ENCODE measurements at places on chromosomes 1 and 21.

- peak; percentile 56 for DNase-seq
These were observed at the start of gene CSRP1 for GRCh38 chr1:201506557-201507359. Gene CSRP1, minus strand, starts transcription at chr1:201507123. Its CDS starts 10,820 bp downstream, at chr1:201496303.

GRCh38 chr1:50559421-50559820, 136.2 kb upstream of the DMRTA2 start:
- DNase-seq = no peak

GRCh38 chr21:46459024-46459355, 299 bp downstream of the DIP2A start:
- DNase-seq = no peak

- DNase-seq = no peak
These were observed 10.6 kb downstream of the CBR1 start for GRCh38 chr21:36080386-36080785.

DNA sequence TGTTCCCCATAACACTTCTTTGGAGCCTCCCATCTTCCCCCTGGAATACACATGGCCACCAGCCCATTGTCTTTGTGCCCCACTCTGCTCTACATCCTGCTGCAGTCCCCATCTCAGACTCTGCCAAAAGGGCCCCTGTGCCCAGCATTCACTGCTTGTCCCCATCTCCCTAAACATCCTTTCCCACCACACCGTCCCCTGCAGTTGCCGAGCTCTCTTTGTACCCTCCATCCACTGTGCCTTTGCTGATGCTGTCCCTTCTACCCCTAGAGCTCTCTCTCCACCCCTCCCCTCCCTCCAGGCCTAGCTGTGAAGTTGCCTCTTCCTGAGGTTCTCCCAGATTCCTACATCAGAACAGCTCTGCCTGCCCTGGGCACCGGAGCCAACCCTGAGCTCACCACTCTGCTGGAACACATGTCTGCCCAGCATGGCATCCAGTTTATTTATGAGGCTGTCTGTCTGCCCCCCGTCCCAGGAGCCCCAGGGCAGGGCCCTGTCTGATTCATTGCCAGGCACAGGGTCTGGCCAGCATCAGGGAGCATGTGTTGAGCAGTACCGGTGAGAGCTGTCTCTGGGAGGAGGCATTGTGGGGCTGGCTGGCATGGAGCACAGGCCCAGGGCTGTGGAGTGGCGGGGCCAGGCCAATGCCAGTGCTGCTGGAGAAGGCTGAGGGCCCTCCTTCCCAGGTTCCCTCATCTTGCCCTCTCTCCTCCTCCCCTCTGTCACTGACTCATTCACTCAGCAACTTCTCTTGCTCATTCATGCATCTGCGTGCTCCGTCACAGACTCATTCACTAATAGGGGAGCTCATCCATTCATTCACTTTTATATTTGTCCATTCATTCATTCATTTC, 28.8 kb downstream of the EDN2 start:
- no peak for DNase-seq
